ENCODE measurements at places on chromosomes 3 and 15.

- no peak for DNase-seq
Measured at GRCh38 chr3:193589129-193589528, 3.9 kb upstream of the OPA1 start.

GRCh38 chr3:160135851-160136250, 89.4 kb upstream of the C3orf80 start:
- no peak for DNase-seq

- peak; percentile 48 for DNase-seq
Measured at GRCh38 chr3:178083906-178084866, 452.1 kb upstream of the KCNMB2 start.

DNA sequence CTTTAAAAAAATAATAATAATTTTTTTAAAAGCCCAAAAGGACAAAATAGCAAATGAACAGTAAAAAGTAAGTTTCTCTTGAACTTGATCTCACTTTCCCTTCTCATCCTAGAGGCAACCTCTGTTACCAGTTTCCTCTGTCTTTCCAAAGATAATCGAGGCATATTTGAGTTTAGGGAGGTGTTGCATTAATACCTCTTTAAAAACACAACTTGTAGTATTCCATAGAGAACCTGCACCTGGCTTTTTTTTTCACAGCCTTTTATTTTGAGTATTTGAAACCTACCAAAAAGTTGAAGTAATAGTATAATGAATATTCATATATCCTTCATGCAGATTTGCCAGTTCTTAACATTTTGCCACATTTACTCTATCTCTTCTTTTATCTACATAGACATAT, 9.1 kb downstream of the CSK start:
- no peak for DNase-seq

GRCh38 chr15:81887912-81888311, 157.9 kb downstream of the MEX3B start:
- DNase-seq = no peak

GRCh38 chr3:108328821-108329486, 32.6 kb downstream of the HHLA2 start:
- DNase-seq = no peak

GRCh38 chr3:187498211-187498724, 130.1 kb downstream of the RTP4 start:
- no peak for DNase-seq

DNA sequence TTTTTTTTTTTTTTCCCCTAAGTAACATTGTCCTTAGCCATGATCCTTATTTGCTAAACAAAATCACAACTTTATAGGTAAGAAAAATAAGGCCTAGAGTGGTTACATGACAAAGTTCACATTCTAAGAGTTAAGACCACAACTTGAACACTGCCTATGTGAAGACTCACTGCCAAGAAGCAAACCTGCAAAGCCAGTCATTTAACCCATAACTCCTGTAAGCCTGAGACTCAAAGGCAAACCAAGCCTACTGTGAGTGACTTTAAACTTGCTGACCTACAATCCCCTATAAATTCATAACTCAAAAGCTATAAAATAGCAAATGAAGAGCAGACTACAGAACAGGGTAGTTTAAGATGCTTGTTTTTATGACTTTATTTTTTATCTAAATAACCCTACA, 12.9 kb upstream of the ANKRD28 start:
- DNase-seq = no peak

DNA sequence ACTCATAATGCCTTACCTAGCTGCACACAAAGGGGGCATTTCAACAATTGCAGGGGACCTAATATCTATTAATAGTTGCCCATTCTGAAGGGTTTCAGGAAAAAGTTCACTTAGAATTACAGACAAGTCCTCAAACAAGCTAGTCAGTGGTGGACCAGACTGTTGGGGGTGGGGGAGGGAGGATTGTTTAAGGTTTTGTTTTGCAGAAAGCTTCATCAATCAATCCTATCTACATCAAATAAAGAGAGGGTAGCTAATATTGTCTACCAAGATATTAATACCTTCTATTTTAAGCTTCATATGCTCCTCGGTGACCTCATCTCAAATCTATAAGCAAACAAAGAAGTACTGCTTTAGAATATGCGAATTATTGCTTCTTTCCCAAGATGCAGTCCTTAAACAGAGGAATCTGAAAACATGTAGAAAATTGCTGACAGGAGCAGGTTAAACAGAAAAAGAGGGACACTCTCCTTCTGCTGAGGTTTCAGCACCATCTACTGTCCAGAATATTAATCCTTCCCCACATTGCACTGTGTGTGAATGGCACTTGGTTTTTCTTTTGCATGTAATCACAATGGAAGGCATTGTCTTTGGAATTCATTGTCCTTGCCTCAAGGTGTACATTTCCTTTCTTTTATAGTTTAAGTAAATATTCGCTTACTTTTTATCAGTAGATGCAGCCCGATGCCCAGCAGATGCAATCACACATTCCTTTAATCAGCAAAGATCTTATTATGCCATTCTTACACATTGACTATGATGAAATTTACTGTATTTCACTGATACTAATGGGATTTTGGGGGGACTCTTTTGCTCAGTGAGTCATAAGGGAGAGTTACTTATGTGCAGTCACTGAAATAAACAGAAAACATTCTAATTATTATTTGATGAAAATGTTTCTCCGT, 94.7 kb downstream of the IL5RA start:
- peak; percentile 40 for DNase-seq

GRCh38 chr3:128808672-128809071, 70.7 kb upstream of the ACAD9 start:
- no peak for DNase-seq

GRCh38 chr3:67569324-67569723, 85.1 kb downstream of the SUCLG2 start:
- no peak for DNase-seq

DNA sequence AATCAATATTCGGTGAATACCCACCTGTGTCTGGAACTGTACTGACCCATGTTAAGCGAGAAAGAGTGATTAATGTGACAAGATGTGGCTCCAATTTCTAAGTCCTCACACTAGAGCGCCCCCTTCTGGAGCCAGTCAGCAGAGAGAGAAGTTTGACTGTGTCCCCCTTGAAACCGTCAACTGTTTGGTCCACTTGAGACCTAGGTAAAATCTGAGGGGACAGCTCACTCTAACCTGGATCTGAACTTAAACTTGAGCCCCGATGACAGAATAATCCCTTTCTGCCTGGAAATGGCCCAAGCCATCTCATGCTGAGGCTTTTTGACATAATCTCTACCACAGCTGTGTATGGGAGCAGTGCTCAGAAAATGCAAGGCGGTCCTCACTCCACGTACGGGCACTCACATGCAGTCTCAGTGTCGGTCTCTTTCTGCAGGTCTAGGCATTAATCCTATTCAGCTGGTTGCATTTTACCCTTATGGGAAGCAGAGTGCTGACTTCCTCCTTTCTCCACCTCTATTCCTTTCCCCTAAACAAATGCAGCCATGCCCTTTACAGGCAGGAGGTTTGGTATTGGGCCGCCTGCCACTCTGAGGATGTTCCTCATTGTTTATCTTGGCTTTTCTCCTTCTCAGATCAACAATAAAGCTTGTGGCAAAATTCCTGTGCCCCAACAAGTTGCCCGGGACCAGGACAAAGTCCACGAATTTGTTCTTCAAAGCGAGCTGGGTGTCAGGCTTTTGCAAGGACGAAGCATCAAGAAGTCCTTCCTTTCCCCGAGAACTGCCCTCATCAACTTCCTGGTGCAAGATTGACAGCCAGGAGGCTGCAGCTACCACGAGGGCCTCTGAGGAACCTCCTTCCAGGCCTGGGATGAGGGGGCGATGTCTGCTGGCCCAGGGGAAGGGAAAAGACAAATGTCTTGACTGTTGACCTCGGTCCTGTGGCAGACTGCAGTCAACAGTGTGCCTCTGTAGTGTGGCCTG, 47.5 kb upstream of the LIMD1 start:
- DNase-seq = no peak

DNA sequence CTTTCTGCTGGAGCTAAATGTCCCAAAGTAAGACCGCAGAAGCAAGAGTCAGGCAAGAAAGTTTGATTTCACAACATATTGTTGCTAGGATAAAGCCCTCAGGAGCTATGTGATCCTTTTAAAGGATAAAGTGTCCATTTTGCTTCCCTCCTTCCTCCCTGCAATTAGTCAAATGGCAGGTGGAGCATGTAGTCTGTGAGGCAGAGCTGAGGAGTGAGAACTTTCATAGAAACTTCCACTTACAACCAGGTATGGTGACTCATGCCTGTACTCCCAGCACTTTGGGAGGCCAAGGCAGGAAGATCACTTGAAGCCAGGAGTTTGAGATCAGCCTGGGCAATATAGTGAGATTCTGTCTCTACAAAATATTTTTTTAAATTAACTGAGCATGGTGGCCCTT, 25.2 kb upstream of the RHCG start:
- DNase-seq = no peak

- no peak for DNase-seq
Measured at GRCh38 chr15:77528968-77529319, 103.8 kb downstream of the LINGO1 start.

DNA sequence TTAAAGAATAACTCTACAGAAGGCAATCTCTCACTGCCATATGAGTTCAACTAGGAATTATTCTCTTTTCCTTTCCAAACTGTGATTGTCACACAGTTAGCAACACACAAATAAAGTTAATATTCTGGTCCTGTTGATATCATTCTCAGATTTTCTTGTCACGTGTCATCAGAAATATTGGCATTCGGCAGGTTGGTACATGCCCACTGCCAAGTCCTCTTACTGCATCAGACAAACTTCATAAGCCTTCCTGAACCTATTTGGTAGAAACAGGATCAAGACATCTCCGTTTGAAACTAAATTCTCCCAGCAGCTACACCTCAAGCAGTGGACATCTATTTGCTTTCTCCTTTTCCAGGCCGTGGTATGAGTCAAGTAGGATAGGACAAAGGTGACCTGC, 177.9 kb upstream of the SOX2 start:
- DNase-seq = no peak

GRCh38 chr3:98504539-98504938, 7.1 kb downstream of the OR5K2 start:
- DNase-seq = peak; percentile 66

DNA sequence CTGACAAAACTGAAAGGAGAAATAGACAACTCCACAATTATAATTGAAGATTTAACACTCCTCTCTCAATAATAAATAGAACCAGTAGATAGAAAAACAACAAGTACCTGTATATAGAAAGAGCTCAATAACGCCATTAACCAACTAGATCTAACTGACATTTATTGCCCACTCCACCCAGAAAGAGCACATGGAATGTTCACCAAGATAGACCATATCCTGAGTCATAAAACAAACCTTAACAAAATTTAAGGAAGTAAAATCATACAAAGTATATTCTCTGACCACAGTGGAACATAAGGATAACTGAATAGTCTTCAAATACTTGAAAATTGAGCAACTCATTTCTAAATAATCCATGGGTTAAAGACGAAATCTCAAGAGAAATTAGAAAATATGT, 25.1 kb downstream of the KBTBD12 start:
- DNase-seq = no peak

DNA sequence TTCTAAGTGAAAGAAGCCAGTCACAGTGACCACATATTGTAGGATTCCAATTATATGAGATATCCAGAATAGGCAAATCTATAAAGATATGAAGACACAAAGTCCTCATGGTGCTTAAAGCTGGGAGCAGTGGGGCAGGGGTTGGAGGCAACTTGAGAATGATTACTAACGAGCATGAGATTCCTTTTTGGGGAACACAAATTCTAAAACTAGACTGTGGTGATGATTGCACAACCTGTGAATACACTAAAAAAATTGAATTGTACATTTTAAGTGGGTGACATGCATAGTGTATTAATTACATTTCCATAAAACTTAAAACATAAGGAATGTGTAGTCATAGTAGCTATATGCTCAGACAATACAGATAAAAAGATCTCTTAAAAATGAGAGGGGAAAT, 103.2 kb downstream of the DPH6 start:
- no peak for DNase-seq

GRCh38 chr3:126371096-126371705, 14.0 kb upstream of the KLF15 start:
- no peak for DNase-seq

GRCh38 chr3:110344897-110345767, 726.5 kb upstream of the NECTIN3 start:
- DNase-seq = peak; percentile 57

GRCh38 chr3:136209921-136210320, 13.8 kb upstream of the MSL2 start:
- peak; percentile 34 for DNase-seq
